ENCODE measurements at places on chromosomes 16 and 17.

GRCh38 chr16:11412175-11412904 is 67.1 kb downstream of the RMI2 start:
- no peak for DNase-seq

DNA sequence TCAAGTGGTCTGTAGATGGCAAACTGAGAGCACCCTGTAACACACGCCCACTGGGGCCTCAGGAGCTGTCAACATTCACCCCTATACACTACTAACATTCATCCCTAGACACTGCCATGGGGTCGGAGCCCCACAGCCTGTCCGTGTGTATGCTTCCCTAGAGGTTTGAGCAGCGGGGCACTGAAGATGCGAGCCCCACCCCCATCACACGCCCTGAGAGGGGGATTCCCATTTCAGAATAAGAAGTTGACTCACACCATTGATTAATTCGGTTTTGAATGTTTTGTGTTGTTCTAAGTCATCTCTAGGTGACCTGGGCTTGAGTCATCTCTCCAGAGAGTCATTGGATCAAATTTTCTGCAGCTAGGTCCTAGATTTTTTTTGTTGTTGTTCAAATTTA is 37.3 kb upstream of the MMD start:
- DNase-seq, result no peak

DNA sequence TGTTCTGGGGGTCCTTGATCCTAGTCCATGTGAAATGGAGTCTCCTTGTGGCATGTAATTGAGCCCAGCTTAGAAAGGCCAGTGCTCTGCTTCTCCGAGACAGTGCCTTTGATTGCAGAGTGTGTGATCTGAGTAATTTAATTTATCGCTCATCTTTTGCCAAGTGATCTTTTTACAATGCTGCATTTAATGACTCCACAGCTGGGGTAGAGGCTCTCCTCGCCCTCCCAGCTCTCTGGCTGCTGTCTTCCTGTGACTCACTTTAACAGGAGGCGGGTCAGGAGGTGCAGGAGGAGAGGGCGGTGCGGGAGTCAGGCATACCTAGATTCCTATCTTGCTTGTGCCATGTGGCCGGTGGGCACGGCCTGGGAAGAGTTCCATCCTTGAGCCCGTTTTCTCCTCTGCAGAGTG is 113.4 kb upstream of the FOXF1 start:
- no peak for DNase-seq

DNA sequence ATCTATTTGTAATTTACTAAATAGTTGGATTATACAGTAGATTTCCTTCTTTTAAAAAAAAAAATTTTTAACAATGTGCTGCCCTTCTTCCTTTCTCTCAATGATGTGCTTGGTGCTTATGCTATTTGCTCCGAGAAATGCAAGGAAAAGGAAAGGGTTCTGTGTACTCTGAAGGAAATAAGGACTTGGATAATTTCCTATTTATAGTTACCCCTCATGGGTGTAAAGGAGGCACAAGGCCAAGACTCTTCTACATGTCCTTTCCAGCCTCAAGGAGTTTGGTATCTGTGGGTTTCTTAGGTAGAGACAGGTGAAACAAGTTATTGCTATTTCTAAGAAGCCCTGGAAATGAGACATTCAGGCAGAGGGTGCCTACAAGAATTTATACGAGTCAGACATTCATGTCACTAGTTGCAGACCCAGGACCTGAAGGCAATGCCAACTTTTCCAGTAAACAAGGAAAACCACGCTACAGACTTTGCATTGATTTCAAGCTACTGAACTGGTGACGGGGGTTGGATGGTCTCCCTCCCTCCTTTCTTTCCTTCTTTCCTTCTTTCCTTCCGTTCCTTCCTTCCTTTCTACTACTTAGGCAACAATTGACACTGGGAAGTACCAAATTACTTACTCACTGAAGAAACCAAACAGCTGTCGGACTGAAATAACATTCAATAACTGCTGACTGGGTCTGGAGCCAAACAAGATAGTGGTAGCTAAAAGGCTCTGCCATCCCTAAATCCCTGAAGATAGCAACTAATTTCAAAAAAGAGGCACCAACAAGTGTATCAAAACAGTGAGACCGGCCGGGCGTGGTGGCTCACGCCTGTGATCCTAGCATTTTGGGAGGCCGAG is 33.8 kb upstream of the GHDC start:
- no peak for DNase-seq

DNA sequence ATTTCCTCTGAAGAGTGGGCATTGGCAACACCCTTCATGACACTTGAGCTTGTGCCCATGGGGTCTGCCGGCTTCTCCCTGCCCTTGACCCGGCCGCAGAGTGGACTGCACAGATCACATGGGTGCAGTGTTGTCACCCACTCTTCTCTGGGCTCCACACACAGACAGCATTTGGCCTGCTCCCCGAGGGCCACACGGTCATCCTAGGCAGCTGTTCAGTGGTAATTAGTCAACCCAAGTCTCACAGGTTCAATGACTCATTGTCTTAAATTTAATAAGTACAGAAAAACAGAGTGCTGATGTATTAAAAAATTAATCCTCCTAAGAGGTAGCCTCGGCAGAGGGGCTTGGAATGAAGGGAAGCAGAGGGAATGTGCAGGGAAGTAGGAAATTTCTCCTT is 204.8 kb downstream of the MSI2 start:
- DNase-seq, result no peak
